ENCODE measurements at places on chromosomes 6 and 20.

DNA sequence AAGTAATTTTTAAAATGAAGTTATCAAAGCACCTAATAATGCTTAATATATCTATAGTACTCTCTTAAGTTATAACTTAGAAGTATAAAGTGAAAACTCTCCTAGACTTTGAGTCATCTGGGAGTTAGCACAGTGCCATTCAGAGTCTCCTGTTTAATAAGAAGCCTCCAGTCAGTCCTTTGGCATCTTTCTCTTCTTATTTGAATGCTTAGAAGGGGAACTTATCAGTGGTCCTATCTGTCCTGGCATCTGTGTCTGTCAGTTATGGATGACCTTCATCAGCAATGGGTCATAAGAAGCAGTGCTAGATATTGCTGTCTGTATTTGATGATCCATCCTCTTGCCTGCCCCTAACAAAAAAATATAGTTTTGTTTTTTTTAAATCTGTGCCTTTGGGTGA lies 15.2 kb downstream of the TMEM200A start:
- DNase-seq: no peak

DNA sequence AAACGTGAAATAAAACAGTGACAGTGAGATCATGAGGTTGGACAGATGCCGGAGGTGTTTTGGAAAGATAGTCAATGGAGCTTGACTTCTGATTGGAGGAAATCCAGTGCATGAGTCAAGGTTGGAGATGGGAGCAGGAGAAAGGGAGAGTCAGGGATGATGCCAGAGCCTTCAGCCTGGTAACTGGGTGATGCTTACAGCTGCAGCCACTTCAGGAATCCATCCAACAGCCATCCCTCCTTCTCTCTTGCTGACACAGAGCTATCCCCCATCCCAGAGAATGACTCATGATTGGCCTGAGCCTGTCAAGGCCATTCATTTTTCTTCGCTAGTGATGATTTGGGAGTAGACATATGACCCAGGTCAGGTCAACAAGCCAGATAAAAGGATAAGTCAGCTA lies 112.8 kb downstream of the SAMD5 start:
- no peak for DNase-seq

DNA sequence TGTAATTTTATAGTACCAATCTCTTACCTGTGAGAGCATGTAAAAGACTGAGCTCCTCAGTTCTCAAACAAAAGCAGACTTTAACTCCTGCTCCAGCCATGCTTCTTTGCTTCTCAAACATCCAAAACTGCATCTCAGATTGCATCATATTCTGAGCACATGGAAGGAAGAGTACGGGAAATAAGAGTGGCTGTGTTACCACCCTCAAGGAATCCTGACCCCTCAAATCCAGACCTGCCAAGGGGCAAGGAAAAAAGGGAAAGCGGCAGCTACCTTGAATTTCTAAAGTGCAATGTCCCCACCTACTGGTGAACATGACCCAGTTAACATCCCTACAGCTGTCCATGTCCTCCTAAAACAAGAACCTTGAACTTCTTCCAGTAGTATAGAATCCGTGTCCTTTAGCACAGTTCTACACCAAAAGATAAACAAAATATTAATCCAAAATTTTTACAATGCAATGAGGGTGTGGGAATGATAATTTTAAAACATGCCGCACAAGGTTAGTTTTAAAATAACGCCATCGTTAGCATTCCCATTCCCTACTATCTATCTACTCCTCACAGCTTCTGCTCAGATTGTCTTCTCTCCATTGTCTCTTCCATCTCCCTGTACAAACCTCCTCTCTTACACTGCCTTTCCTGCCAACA lies 34.1 kb upstream of the HLA-DQB1 start:
- DNase-seq: peak; percentile 19

DNA sequence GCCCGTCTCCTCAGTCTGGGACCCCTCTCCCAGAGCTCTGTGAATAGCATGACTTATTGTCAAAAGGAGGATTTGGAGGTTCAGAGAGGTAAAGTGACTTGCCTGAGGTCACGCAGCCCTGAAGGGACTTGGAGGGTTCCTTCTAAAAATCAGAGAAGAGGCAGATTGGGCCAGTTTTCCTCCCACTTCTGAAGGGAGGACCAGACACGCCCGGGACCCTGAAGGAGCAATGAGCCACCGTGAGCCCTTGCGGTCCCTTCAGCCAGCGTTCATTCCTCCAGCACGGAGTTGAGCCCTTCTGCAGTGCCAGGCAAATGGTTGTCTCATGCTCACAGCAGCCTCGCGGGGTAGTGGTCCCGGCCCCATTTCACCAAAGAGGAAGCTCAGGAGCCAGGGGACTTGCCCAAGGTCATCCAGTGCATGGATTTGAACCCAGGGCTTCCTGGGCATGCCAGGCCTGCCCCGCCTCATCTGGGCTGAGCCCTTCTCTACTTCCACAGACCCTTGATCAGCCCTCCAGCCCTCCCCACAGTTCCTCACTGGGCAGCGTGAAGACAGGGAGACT lies 7.4 kb downstream of the SRC start:
- DNase-seq: no peak

DNA sequence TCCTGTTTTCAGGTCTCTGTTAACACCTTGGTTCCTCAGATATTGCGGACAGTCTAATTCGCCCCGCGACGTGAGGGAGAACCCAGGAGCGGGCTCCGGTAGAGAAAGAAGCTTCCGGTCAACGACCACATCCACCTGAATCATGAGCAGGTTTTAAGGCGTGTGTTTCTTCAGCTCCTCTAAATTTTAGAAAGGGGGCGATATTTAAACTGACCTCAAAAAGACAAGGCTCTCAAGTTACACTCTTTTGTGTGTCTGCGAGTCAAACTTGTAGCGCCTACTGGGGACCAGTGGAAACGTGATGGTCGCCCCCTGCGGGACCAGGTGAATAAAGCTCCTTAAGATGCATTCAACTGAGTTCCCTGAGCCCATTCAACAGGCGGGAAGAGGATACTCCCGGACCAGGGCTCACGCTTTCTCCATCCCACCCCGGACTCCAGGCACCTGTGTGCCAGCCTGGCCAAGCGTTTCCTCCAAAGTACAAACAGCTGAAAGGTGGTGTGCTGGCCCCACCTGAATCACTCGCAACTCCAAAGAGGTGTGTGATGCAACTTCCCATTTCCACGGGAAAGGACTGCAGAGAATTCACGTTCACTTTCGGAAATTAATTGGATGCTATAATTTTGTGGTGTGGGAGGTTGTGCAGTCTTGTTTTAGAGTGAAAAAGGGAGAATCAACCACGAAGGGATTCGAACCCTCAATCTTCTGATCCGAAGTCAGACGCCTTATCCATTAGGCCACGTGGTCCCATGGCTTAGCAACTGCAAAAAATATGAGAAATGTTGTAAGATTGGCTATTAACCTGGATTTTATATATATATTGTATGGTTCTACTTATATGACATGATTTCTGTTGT lies 17.0 kb downstream of the GPX5 start:
- DNase-seq: peak; percentile 47

- no peak for DNase-seq
Measured at GRCh38 chr20:2849529-2849928, 9.0 kb downstream of the VPS16 start.

DNA sequence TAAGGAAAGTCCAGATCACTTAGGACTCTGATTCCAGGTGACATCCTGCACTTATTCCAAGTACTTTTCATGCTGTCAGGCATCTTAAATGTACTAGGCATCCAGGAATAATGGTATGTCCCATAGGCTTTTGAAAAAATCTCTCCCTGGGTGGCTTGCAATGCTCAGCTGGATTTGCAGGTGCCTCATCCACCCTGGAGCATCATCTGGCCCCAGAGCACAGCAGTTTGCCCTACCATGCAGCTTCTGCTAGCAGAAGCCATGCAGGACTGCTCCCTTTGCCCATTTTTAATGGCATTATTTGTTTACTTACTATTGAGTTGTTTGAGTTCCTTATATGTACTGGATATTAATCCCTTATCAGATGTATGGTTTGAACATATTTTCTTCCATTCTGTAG lies 45.2 kb downstream of the DZANK1 start:
- DNase-seq: no peak

DNA sequence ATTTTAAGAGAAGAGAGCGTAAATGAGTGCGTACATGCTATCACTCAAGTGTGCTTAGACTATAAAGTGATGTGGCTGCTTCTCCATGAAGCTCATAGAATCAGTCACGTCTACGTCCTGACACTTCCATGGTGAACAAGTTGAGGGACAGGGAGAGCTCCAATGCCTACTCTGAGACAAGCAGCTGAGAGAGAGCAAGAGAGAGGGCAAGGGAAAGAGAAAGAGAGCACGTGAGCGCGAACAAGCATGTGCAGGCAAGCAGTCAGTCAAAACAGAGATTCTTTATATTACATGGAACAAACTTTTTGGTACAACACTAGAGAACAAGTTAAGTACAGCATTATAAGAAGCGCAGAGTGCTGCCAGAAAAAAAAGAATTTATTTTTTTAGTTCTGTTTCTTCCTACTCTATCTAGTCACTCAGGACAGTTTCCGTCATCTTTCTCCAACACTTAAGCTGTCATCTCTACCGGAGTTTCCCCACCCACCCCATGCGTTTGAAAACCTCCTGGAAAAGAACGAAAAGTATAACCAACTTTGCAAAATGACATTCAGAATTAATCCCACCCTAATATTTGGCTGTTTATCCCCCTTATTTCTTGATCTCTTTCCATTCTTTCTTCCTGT lies 61.8 kb downstream of the EPB41L2 start:
- DNase-seq: no peak
